Ureter (tissue), 1 donor: ENCODE measurements at places on chromosomes 7 and 10. TPM values are rescaled to one million over a fixed set of nuclear protein-coding genes. Genes with fewer than 3 reads are reported as not detected.

DNA sequence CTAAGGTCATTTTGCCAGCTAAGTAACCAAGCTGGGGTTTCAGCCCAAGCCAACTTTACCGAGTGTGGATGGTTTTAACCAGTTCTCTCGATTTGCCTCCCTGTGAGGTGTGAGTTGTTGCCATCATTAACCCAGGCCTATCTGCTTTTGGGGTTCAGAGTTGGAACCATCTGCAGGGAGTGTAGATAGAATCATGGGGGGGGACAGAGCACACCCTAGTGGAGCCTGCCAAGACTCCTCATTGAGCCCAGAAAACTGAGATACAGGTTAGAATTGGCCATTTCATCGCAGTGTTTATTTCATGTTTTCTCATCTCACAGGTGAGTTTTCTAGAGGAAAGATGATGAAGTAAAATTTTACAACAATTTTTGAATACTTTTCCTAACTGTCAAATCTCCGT, 133.6 kb downstream of the SDK1 start:
- no peak for DNase-seq

- DNase-seq = no peak
Measured at GRCh38 chr10:124200011-124200410, 106.6 kb upstream of the CHST15 start.

DNA sequence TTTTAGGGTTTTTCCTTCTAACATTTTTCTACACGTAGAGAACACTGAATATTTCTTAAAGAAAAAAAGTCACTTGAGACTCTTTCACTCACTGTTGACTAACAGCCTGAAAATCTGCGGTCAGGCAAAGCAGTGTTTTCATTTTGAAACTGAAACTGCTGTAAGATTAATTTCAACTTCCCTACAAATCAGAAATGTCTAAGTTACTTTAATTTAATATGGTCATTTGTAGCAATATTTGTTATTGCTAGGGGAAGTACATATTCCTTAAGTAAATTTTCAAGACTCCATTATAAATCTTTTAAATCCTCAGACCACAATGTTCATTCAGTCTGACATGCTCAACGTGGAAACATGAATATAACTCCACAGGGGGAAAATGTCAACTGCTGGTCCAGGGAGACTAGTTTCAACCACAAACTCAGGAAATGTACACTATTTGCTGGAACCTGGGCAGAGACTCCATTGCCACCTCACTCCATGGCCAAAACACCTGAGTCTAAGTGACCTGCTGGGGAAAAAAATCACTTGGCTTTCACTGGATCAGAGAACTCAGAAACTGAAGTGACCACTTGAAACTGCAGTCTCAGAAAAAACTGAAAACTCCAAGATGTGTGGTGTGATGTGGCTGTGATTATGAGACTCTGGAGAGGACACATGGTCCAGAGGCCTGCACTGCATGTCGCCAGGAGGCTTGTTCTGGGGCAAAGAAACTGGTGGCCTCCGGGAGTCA, 161.2 kb downstream of the TAX1BP1 start:
- DNase-seq = no peak

- DNase-seq = no peak
Measured at GRCh38 chr7:116871061-116871700, 8.8 kb downstream of the CAPZA2 start.

- DNase-seq = no peak
Measured at GRCh38 chr7:156773966-156774365, 119.0 kb downstream of the LMBR1 start.

DNA sequence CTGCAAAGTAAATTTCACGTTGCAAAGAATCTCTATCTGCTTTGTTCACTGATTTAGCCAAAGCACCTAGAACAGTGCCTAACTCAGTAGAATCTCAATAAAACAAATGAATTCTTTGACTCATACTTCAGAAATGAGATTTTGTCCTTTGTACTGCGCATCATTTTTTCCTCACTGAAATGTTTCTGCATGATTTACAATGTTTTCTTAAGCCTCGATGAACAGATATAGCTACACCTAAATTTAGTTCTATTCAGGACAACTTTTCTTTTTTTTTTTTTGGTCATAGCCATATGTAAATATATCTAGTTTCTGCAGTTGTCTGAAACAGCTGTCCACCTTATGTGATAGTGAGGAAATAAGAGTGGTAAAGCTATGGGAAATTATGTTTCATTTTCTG, 15.3 kb downstream of the GNAT3 start:
- DNase-seq = no peak

DNA sequence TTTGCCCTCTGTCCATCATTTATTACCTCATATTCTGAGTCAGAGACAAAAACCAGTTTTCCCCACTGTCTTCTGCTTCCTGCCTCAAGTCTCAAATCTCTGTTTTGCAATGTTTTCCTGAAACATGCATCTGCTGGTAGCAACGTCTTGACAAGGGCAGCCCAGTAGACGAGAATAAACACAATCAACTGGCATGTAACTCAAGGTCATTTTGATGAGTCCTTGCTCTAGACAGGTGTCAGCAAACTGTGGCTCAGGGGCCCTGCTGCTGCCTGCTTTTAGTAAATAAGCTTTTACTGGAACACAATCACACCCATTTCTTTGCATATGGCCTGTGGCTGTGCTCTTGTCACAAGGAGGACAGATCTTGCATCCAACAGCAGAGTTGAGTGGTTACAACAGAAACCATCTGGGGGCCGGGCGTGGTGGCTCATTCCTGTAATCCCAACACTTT, 59.8 kb downstream of the ITIH5 start:
- no peak for DNase-seq

DNA sequence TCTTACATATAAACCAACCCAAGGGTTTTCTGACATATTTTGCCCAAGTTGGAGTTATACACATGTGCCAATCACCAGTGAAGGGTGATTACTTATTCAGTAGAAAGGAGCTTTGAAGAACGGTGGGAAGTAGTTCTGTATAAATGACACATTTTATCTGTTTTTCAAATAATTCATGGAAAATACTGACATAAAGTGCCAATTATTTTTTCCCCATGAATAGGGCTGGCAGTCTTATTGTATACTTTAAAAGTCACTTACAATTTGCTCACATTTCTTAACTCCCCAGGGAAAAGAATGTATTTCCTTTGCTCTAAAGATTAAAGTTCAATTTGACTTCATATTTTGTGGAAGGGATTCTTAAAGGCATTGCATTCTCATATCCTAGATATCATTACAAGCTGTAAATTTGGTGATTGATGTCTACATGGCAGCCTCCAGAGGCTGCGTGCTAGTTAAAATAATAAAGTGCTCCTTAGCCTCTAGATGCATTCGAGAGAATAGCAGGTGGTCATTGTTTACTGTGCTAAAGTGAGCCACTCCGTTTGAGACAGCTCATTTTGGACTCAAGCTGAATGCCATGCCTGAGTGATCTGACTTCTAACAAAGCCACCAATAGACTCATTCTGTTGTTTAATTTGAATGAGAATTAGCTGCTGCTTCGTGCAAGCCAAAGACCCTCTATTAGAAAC, 148.8 kb upstream of the NRP1 start:
- no peak for DNase-seq

GRCh38 chr10:109914966-109915365, 8.3 kb downstream of the XPNPEP1 start:
- DNase-seq = no peak

- DNase-seq = no peak
Measured at GRCh38 chr10:35642793-35643114, 658 bp upstream of the FZD8 start.

The LAMB4 gene
- total RNA-seq = not detected

The SPDYE5 gene
- 0.39 TPM for total RNA-seq

The TNRC18 gene
- total RNA-seq = 118 TPM

The ZNF365 gene
- total RNA-seq = 0.21 TPM

The CTTNBP2 gene
- 16.6 TPM for total RNA-seq

The GFRA1 gene
- 4.1 TPM for total RNA-seq

The HECW1 gene
- total RNA-seq = 1.3 TPM

The PNLIPRP2 gene
- not detected for total RNA-seq
